ENCODE measurements at places on chromosomes 12 and 14.

- no peak for DNase-seq
Observed at GRCh38 chr12:48197549-48197970, 5.5 kb downstream of the OR10AD1 start.

- DNase-seq: peak; percentile 87
Observed at GRCh38 chr14:91286530-91286937, 42.0 kb upstream of the GPR68 start.

DNA sequence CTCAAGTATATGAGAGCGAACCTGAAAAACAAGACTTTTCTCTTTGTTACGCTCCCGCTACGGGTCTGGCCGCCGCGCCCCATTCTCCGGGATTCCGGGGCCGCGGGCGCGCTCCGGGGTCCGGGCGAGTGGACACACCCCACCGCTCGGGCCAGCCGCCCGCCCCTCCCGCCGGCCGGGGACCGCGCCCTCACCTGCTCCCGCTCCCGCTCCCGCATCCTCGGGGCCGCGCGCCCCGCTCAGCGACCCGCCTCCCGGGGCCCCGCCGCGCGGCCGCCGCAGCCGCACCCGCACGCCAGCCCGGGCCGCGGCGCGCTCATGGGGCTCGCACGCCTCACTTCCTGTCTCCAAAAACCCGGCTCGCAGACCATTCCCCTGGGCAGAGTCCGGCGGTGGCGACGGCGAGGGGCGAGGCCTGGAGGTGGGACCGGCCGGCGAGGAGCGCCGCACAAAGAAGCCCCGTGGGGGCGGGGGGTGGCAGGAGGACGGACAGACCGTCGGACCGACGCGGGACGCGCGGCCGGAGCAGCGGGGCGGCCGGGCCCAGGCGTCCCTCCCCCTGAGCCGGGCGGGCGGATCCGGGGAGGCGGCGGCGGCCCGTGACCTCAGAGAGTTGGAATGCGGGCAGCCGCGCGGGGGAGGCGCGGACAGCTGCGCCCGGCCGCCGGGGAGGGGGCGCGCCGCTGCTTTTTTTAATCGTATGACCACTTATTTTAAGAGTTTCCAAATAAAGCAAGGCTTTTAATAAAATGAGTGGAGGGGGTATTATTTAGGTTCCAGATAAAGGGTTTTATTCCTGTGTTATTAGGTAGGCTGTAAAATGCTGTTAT lies at the start of gene PTPN21:
Gene PTPN21 (minus strand): TSS at position 551 of the 830 bp plus-strand sequence. CDS start 4,590 bp downstream, outside the sequence.
- no peak for DNase-seq

DNA sequence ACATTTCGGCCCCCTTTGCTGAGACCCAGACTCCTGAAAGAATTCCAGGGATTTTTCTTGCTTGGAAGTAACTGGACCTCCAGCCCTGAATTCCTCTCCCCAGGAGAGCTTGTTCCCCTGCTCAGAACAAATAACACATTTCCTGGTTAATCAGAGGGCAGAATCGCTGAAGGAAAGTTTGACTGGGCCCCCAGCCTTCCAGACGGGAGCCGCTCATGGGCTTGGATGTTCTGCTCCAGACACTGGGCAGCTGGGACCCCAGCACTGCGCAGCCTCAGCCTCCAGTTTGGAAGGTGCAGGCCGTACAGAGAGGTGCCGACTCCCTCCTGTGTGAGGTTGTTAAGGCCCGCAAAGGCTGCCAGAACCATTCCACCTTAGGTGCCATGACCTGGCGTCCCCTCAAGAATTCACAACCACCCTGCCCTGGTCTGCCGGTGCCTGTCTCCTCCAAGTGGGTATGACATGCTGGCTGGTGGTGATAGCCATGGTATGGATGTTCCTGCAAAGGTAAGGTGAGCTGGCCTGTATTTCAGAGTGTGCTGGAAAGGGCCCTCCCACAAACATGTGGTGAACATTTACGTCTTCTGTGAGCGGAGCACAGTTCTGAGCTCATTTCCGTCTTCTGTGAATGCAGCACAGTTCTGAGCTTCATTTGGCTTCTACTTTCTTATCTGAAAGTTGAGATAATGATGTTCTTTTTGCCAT lies 5.1 kb upstream of the LTBP2 start:
- no peak for DNase-seq

DNA sequence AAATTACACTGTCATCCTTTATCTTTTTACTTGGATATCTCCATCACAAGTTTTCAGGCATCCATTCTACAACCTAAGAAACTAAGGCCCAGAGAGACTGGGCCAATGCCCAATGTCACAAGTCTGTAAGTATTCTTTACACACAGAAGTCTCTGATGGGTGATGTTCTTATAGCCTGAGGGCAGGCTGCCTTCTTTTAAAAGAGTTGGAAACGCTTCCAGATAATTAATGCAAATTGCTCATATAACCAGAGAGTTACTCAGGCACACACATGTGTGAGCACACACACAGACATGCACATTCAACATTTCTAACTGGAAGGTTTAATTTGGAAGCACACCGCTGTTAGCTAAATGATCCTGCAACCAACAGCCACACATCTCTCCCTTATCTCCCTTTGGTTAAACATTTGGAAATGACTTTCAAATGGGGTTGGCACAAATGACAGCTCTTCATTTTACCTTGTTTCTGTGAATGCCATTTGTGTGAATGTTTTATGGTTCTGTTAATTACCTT lies 160.8 kb upstream of the TMPO start:
- DNase-seq: no peak

GRCh38 chr12:109875572-109876131 lies 4.7 kb downstream of the GLTP start:
- DNase-seq: no peak

DNA sequence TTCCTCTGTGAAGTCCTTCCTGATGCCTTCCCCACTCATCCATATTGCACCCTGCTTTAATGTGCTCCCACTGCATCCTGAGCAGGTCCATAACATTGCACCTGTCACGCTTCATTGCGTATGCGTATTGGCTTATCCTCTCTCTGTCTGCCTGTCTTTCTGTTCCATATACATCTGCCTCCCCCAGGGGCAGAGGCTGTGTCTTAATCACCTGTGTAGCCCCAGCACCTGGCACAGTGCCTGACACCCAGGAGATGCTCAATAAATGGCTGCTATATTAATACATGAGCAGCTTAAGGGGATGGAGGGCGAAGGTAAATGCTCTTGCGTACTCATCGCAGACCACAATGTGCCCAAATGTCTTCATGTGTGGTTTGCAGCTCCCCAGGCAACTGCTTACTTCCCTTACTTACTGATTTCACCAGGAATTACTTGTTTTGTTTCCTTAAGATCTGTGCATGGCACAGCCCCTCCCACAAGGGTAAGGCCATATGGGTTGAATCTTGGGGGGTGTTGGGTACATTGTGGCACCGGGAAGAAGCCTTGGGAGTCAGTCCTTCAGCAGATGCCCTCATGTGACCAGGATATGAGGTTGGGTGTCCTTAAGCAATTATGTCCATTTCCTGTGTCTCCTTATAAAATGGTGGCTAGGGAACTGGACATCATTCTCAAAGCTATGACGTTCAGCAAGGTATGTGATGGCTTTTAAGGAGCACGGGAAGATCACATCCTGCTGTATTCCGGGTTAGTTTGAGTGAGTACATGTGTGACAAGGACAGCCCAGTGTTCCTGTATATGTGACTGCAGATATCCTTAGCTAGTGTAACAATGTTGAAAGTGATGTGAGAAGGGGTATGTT lies 848 bp upstream of the CPNE6 start:
- no peak for DNase-seq

DNA sequence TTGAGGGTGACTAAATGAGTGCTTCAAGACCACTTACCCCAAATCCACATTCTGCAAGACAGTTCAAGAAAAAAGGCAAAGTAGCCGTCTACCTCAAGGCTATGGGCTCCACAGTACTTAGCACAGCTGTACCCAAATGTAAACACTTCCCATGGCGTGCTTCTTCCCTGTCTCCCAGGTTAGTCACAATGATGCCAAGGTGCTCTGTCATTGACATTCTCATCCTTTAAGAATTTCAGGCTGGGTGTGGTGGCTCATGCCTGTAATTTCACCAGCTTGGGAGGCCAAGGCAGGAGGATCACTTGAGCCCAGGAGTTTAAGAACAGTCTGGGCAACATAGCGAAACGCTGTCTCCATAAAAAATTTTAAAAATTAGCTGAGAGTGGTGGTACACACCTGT lies 51.2 kb upstream of the CERS5 start:
- no peak for DNase-seq

- DNase-seq: no peak
Observed at GRCh38 chr14:50117456-50117855, 1.1 kb upstream of the VCPKMT start.

GRCh38 chr14:99244367-99244901 lies 27.6 kb downstream of the BCL11B start:
- DNase-seq: no peak

DNA sequence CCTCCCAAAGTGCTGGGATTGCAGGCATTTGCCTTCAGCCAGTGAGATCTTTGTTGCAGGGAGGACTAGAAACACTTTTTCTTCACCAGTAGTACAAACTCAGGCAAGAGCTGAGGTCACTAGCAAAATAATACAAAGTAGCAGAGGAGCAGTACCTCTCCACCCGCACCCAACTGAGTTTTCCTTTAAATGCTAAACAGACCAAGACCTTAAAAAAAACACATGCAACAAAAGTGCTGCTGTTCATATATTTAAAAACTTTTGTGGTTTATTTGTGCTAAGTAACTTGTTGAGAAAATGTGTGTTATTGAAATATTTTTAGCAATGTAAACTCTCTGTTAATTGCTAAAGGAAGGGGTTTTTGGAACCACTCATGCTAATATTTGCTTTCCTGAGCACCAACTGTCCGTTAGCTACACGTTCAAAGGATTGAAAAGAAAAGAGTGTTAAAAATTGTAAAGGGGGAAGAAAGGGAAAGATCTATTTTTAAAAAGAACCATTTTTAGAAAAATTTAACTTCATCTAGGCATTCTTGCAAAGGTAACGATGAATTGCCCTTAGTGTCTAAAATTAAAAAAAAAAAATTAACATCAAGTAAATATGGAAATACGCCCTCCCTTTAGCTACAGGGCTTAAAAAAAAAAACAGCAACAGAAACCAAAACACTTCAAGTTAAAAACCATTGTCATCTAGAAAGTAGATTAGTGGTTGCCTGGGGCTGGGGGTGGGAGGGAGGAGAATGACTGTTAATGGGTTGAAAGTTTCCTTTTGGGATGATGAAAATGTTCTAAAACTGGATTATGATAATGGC lies 114.0 kb upstream of the KRAS start:
- no peak for DNase-seq

DNA sequence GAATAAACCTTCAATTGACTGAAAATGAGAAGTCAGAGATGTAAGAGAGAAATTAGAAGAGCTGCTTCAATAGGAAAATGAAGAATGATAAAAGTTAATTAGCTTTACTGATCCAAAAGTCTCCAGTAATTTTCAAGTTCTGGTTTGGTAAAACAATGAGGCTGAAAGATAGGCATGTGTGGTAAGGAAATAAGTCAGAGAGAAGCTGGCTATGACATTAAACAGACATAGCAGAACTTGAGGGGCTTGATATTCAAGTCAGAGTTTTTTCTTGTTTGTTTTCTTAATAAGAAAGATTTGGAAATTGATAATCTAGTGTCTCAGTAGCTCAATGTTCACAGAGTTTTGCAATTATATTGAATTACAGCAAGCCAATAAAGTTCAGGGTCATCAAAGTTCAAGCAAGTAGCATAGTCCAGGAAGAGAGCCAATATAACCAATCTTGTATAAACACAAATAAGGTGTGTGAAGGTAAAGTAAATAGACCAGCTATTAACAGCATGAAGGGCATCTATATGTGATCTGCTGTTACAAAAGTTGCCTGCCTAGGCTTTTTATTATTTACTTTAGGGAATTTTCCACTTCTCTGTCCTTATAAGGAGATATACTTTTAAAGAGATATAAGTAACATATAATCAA lies 1111.5 kb downstream of the TRHDE start:
- no peak for DNase-seq

GRCh38 chr12:52387859-52388258 lies 2.4 kb upstream of the KRT84 start:
- no peak for DNase-seq

- DNase-seq: peak; percentile 28
Observed at GRCh38 chr12:9797722-9798619, 29.3 kb upstream of the KLRF1 start.

GRCh38 chr12:62481843-62482540 lies 15.4 kb downstream of the MON2 start:
- DNase-seq: no peak

DNA sequence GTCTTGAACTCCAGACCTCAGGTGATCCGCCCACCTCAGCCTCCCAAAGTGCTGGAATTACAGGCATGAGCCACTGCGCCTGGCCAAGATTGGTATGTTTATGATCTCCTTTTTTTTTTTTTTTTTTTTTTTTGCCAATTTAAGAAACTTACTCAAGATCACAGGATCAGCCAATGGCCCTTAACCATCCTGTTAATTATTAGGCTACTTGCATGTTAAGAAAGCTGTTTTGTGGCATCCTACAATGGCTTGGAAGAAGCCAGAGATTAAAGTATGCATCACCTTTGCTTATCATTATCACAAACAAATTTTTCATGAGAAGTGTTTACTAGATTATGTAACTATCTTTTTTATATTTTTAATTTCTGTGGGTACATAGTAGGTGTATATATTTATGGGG lies 140.2 kb downstream of the BCAT1 start:
- DNase-seq: no peak

DNA sequence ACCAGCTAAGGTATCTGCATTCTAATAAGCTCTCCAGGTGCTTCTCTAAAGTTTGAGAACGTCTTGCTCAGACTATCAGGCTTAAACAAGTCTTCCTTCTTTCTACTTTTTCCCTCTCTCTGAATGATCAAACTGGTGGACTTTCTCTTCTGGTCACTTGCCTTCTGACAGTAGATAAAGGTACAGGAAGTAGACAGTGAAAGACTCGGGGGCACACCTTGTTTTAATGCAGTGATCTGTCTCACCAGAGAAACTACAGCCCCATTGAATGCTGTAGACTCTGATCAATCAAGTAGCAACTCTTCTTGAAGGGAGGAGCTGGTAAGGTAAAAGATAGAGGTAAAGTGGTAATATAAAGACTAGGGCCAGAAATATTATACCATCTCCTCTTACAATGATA lies 48.1 kb upstream of the ATXN7L3B start:
- DNase-seq: no peak

GRCh38 chr12:12924169-12924568 lies 27.8 kb downstream of the GPRC5D start:
- no peak for DNase-seq

DNA sequence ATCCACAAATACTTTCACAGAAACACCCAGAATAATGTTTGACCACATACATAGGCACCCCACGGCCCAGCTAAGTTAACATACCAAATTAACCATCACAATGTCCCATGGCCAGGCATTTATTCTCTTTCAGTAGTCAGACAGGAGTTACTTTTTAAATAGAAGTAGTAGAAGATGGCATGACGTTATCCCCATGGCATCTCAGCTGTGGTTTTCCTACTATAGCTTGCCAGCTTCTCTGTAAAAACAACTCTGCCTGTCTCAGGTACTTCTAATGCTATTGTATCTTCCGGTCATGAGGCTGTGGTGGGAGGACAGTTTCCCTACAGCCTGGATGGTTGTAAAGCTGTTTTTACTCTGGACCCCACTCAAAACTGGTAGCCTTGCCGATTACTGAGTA lies 19.3 kb downstream of the CTSG start:
- DNase-seq: no peak

- DNase-seq: no peak
Observed at GRCh38 chr12:1915082-1915968, 3.1 kb downstream of the CACNA2D4 start.

All from activated T-cell treated with anti-CD3 and anti-CD28 coated beads for 1 hour (primary cell).